ENCODE measurements at places on chromosomes 4 and X.

DNA sequence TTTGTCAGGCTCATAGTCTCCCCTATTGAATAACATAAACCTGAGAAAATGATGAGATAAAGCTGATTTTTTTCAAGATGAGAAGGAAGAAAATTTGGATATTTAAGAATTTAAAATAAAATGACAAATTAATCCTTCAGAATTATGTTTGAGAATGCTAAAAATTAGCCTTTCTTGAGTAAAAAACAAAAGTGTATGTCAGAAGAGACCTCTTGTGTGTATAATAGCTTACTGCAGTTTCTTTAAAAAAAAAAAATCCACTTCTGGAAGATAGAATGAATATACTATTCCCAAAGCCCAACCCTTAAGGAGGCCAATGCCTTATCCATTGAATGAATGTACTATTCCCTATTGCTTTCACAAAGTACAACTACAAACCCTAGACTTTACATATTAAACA, 281.8 kb downstream of the RAPGEF2 start:
- no peak for DNase-seq

- DNase-seq = no peak
Observed at GRCh38 chr4:23680671-23681518, 209.0 kb downstream of the PPARGC1A start.

DNA sequence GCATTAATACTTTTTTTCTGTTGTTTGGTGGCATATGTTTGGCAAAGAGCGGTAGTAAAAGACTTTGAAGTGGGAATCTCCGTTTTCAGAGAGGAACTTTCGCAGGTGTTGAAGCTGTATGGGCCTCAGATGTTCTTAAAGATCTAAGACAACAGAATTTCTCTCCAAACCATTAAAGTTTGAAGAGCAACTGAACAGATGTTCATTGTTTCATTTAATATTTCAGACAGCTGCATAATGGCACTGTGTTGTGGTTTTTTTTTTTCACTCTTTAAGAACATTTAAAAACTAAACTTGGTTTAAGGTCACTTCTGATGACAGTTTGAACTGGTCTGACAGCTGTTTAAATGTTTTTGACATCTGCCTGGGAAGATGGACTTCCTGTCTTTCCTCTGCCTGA, 882.7 kb upstream of the PCDH10 start:
- DNase-seq = no peak

- no peak for DNase-seq
Observed at GRCh38 chr4:179536694-179537093, 2094.5 kb upstream of the AGA start.

- no peak for DNase-seq
Observed at GRCh38 chr4:36317721-36318120, 36.3 kb downstream of the DTHD1 start.

DNA sequence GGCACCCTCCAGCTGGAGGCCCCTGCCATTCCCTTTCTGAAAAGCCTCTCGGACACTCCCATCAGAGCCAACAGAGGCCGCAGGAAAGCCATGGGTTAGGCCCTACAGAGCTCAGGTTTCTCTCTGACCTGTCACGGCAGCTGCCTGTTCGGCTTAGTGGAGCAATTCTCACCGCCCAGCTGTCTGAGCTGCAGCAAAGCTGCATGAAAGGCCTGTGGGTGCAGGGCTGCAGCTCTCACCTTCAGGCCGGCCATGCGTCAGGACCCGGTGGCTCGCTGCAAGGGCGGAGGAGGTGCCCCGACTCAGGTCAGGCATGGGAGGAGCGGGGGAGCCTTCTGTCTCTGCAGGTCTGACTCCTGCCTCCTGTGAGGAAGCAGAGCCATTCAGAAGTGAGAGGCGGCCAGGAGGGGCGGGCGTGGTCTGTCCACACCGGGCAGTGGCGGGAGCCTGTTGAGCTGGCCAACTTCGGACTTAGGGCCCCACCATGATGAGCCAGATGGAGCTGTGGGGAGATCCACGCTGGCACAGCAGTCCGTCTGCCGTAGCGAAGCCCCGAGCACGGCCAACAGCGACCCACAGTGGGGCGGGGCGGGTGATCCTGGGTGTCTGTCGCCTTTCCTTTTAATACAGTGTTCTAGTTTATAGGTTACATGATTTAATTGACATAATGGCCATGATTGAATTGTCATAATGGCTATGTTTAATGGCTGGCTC, 23.4 kb downstream of the PDE6B start:
- DNase-seq = no peak

DNA sequence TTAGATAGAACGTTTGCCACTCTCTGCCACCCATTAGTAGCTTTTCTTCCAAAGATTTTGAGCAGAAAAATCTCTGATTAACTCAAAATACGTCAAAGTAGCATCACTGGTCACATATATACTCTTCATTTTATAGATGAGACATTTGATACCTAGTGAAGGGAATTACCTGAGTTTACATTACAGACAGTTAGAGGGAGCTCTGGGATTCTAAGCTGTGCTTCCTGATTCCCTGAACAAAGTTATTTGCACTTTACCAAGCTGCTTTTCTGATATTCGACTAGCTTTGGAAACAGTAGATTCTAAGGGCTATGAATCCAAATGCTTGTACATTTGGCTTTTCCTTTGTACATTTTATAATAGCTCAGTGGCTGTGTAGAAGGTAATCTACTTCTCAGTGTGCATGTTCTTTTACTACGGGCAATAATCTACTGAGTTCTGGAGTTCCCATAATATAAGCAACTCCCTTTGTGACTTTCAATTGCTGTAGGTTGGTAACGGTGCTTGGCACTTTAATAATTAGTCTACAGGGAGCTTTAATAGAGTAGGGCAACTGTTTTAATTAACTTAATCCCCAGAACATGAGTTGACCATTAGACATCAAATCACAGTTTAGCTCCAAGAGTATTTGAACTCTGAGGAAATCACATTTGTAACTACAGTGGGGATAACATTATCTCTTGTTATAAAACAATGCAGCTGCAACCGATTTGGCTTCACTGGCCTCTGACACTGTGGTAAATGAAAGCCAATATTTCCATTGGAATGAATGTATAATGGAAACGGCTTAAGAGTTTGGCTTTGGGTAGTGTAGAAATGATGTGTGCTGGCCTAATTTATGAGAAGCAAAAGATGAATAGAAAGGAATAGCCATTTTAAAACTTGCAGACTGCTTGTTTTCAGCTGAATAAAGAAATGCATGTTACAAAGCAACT, 1602.4 kb downstream of the STIM2 start:
- DNase-seq = no peak
